ENCODE measurements at places on chromosomes 2 and 18.

- no peak for DNase-seq
Measured at GRCh38 chr2:10517351-10518043, 69.4 kb upstream of the ODC1 start.

- no peak for DNase-seq
Measured at GRCh38 chr2:7588295-7588694, 671.1 kb downstream of the RNF144A start.

DNA sequence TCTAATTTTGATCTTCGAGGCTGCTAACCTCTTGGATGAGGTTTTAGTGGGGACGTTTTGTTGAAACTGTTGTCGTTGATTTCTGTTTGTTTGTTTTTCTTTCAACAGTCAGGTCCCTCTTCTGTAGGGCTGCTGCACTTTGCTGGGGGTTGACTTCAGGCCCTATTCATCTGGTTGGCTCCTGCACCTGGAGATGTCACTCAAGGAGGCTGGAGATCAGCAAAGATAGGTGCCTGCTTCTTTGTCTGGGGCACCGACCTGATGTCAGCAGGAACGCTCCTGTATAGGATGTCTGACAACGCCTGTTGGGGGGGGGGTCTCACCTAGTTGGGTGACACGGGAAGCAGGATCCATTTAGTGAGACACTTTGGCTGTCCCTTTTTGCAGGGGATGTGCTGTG, 915.6 kb upstream of the CHAC2 start:
- DNase-seq: no peak

DNA sequence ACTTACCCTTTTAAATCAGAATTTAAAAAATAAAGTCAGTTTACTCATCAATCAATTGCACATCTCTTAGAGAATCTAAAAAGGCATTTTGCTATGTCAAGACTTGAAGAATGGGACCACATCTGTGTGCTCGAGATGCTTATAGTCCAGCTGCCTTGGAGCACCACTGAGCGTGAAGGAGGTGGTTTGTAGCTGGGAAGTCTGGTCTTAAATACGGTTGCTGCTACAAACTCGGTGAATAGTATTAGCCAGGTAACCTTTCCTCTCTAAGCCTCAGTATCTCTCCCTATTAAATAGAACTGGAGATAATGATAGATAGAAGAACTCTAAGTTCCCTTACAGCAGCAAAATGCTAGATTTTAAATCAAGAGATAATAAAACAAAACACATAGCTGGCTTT, 289.7 kb downstream of the TRIB2 start:
- DNase-seq: no peak

GRCh38 chr2:197708331-197708730, 3.2 kb downstream of the MARS2 start:
- DNase-seq: no peak

- DNase-seq: no peak
Measured at GRCh38 chr2:26429779-26430578, 28.3 kb downstream of the DRC1 start.

DNA sequence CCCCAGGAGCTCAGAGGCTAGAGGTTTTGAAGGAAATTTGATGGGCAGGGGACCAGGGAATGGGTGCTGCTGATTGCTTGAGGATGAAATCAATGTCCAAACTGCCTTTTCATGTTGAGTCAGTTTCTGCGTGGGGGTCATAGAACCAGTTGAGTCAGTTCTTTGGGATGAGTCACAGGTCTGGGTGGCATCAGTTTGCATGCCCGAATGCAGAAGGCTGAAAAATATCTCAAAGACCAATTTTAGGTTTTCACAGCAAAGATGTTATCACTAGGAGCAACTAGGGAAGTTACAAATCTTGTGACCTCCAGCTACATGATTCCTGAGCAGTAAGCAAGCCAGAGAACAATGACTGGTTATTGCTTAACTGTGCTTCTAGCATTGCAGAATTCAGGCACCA, 1135.1 kb upstream of the CRIM1 start:
- no peak for DNase-seq

DNA sequence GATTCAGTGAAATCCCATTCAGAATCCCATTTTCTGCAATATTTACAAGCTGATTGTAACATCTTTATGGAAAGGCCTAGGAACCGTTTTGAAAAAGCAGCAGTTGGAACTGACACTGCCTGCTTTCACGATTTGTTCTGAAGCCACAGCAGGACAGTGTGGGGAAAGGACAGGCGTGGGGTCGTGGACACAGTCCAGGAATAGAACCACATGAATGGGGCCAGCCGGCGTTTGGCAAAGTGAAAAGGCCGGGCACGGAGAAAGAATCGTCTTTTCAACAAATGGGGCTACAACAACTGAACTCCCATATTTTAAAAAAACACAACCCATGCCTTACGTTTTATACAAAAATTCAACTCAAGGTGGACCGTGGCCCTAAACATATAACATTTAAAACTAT, 69.8 kb downstream of the SLC66A2 start:
- no peak for DNase-seq

DNA sequence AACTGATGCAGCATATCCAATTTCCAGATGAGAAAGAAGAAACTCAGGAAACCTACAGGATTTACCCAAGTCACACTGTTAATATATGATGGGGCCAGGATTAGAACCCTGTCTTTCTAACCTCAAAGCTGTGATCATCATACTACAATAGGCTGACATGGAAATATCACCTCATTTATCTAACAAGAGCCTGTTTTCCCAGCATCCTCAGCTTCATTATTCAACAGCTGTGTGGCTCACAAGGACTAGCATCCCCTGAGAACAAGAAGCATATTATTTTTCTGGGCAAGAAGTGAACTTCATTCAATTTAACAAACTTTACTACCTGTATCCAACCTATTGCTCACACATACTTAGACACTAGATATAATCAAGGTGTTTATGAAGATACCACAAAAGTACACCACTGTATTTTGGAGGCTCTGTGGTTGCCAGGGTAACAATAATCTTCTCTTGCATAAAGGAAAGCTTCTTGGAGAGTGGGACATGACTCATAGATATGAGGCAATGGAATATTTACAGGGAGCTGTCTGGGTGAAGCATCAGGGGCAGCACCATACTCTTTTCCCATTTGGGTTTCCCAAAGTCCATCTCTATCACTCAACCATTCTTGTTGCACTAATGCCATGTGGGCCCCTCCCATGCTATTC, 218.2 kb downstream of the RAD51AP2 start:
- DNase-seq: no peak

DNA sequence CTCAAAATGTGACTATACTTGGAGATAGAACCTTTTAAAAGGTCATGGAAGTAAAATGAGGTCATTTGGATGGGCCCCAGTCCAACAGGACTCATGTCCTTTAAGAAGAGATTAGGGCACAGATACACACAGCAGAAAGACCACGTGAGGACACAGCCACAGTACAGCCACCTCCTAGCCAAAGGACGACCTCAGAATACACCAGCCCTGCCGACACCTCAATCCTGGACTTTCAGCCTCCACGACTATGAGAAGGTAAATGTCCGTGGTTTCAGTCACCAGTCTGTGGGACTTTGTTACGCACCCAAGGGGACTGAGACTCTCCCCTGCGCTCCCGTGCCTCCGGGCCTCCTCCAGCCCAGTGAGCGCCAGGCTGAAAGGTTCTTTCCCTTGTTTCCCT, 30.2 kb upstream of the HPCAL1 start:
- no peak for DNase-seq

DNA sequence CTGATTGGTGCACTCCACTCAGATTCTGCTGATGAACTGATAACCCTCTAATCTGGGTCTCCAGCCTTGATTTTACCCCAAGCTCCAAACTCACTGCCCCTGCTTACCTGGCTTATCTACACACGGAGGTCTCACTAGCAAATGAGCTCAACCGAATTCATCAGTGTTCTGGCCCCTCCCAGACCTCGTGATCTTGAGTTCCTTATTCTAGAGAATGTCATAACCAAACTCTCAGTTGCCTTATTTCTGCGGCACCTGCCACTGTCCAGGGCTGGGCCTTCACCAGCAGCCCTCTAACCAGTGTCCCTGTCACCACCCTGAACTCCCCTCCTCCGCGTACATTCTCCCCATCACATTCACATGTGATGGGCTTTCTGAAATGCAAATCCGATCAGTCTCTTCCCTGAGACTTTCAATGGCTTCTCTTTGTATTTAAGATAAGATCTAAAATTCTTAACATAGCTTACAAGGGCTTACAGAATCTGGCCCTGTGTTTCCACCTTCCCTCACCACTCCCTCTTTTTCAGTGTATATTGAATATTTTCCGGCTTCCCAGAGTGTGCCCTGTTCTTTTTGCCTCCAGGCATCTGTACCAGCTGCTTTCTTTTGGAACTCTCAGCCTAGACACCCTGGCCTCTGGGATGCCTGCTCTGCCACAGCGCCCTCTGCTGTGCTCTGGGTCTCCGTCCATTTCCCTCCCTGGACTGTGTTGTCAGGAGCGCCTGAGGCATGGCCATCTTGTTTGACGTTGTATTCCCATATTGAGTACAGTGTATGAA, 31.1 kb downstream of the NAB1 start:
- peak; percentile 30 for DNase-seq

DNA sequence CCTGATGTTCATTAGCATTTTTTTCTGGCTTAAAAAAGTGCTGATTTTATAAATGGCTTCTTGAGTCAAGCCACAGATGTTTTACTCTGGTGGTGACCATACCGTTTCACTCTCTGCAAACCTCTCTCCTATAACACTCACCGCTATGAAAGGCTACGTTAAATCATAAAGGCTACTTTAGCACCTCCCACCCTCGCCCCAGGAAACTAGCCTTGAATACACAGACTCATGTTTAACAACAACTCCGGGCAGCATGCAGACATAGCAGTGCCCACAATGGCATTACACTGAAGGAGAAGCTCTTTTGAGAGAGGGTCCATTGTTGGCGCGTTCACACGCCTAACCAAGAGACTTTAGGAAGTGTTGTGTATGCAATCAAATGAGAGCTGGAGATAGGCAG, 5.6 kb downstream of the MYT1L start:
- DNase-seq: no peak

DNA sequence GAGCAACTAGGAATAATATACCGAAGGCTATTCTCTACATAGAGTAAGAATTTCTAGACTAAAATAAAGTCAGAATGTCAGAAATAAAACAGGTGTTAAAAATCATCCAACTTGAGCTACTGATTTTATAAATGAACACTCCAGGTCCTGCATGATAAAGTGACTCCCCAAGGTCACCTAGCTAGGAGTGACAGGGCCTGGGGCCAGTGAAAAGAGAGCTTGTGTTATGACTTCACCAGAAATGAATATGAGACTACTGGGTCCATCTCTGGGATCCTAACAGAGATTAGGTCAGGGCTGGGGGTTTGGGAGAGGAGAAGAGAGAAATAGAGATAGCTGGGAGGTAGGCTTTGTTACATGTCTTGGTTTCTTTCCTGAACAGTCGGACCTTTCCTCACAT, 89.7 kb upstream of the CYP1B1 start:
- DNase-seq: no peak

DNA sequence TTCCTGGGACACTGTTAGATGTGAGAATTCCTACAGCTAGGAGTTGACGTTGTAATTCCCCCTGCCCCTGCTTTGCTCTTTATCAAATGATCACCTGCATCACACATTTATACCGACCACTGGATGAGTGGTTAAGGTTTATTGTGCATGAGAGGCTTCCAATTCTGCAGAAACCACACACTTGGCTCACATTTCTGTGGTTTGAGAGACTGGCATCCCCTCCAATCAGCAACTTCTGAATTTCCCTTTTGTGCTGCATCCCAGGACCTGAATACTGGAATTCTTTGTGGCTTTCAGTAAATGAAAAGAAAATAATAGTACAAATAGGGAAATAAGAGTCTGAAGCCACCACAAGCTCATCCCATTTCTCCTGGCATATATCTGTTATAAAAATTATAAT, 628.7 kb upstream of the PIK3C3 start:
- no peak for DNase-seq

GRCh38 chr2:67399831-67400489, 2.8 kb downstream of the ETAA1 start:
- DNase-seq: no peak

DNA sequence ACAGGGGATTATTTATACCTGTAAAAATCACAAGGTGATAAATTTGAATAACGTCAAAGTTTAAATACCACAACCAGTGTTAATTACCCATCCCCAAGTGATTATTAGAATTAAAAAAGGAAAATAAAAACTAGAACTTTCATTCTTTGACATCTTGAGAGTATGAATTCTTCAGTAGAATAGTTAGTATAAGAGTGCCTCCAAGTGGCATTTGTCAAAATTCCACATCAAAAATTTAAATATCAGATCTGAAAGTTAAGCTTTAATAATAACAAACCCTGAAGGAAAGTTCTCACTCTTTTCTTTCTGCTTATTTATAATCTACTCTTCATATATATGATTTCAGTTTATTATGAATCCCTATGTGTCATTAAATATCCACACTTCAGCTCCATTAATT, 273.7 kb upstream of the KYNU start:
- no peak for DNase-seq

DNA sequence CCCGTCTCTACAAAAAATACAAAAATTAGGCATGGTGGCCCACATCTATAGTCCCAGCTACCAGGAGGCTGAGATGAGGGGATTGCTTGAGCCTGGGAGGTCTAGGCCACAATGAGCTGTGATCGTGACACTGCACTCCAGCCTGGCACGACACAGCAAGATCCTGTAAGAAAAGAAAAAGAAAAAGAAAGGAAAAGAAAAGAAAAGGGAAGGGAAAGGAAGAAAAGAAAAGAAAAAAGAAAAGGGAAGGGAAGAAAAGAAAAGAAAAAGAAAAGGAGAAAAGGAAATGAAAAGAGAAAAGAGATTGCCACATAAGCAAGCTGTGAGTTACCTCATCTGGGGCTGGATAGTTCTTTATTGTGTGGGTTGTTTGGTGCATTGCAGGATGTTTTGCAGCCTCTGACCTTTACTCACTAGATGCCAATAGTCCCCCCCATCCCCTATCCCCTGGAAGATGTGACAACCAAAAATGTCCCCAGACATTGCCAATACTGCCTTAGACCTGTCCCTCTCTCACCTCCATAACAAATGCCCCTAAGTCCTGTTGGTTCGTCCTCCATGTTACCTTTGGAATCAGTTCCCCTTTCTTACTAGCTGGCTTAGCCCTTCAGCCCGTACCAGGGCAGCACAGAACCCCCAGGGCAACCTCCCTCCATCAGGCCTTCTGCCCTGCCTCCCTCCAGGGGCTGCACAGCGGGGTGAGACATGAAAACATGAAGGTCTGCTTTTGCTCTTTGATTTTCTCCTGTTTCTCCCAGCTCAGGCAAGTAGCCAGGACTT, 8.9 kb downstream of the ASPRV1 start:
- DNase-seq: no peak

Data from stimulated activated CD8-positive, alpha-beta memory T cell treated with anti-CD3 and anti-CD28 coated beads, Interleukin-4, amount 100 ng/mL, for 1 hour (primary cell).